ENCODE measurements at places on chromosomes 1 and 21.

GRCh38 chr21:9763807-9764206 is 757.6 kb upstream of the TPTE start:
- DNase-seq: no peak

DNA sequence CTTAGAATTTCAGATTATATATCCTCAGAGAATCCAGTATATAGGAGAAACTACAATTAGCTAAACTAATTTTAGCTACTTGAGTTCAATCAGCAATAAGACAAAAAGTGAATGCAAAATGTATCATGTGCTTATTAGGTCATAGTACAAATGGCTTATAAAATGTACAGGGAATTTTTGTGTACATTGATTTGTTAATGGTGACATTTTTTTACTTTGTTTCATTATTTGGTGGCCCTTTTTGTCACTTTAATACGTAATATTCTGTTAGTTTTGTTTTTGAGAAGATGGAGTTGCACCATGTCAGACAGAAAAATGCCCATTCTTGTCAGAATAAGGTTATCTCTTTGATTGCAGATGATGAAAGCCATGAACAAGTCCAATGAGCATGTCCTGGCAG is 33.6 kb downstream of the CC2D1B start:
- DNase-seq: no peak

GRCh38 chr1:73066866-73067265 is 784.5 kb upstream of the NEGR1 start:
- no peak for DNase-seq

GRCh38 chr1:154716011-154716410 is 108.0 kb upstream of the ADAR start:
- no peak for DNase-seq

- DNase-seq: no peak
Observed at GRCh38 chr1:83735526-83735925, 263.4 kb downstream of the TTLL7 start.

- DNase-seq: peak; percentile 66
Observed at GRCh38 chr1:63322114-63322943, at the start of gene FOXD3. Gene FOXD3 (plus strand): TSS chr1:63322567. CDS start chr1:63323059, 492 bp downstream.

DNA sequence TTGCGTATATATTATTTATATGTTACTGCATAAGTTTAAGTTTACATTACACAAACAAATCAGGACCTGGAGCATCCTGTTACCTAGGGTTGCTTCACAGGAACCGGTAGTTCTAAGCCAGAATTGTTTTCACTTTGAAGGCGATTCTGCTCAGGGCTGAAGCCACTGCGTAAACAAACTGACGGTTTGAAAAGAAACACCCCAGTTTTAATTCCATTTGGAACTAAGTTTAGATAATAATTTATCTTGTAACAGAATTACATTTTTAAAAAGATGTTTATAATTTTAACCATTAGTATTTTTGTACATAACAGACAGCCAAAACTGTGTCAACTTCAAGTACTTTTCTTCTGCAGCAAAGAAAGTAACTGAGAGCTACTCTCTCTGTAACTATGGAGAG is 282.1 kb upstream of the LYPLAL1 start:
- no peak for DNase-seq

- no peak for DNase-seq
Observed at GRCh38 chr1:206937425-206937824, 8.8 kb downstream of the PIGR start.

GRCh38 chr1:97764991-97765390 is 155.8 kb downstream of the DPYD start:
- DNase-seq: no peak

- DNase-seq: no peak
Observed at GRCh38 chr21:36545776-36546511, 66.0 kb upstream of the CLDN14 start.

- peak; percentile 76 for DNase-seq
Observed at GRCh38 chr1:44721485-44722361, 9.2 kb downstream of the RNU5D-1 start.

GRCh38 chr1:221366495-221367110 is 375.3 kb downstream of the DUSP10 start:
- DNase-seq: no peak

DNA sequence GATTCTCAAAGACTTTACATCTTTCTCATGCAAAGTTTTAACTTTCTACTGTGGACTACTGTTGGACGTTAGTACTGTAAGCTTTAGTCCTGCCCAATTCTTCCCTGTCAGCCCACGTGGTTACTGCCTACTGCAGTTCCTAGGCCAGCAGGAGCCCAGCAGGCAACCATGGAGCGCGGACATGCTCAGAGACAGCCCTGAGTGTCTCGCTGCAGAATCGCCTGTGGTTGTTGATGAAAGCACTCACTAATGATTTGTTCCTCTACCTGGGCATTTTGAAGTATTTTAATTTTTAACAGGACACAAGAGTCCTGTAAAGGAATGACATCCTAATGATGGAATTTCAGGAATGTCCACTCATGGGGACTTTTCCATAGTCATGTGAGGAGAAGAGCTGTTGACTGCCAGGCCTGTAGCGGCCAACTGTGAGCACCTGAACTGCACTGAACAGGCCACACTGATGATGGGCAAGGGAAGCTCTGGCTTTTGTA is 44.1 kb downstream of the PGBD5 start:
- DNase-seq: no peak

- DNase-seq: no peak
Observed at GRCh38 chr1:91768786-91769725, 116.9 kb downstream of the TGFBR3 start.

GRCh38 chr1:232568906-232569553 is 60.9 kb downstream of the SIPA1L2 start:
- DNase-seq: no peak

DNA sequence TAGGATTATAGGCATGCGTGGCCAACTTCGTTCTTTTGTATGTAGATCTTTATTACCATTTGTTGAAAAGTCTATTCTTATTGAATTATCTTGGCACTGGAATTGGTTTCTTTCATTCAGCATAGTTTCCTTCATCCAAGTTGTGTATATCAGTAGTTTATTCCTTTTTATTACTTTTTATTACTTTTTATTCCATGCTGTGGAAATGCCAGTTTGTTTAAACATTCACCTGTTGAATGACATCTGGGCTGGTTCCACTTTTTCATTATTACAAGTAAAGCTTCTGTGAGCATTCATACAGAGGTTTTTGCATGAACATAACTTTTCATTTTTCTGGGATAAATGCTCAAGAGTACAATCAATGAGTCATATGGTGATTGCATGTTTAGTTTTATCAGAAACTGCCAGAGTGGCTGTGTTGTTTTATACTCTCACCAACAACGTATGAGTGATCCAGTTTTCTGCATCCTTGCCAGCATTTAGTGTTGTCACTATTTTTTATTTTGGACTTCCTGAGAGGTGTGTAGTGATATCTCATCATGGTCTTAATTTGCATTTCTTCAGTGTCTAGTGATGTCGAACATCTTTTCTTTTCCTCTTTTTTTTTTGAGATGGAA is 28.6 kb downstream of the PTPRU start:
- DNase-seq: no peak

DNA sequence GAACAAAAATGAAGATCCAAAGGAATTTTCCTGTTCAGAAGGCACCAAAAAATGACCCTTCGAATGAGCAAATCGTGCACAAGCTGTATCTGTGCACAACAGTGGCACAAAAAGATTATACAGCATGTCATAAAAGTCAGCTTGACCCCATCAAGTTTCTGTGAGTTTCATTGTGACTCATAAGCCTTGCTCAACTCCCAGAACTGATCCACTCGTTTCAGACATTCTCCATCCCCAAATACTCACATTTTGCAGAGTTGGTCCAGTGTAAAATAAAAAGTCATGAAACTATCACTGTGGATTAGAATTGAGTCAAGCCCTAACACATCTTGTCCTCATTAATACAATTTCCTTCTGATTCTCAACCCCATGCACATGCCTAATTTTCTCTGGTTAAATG is 174.7 kb upstream of the PKN2 start:
- no peak for DNase-seq

DNA sequence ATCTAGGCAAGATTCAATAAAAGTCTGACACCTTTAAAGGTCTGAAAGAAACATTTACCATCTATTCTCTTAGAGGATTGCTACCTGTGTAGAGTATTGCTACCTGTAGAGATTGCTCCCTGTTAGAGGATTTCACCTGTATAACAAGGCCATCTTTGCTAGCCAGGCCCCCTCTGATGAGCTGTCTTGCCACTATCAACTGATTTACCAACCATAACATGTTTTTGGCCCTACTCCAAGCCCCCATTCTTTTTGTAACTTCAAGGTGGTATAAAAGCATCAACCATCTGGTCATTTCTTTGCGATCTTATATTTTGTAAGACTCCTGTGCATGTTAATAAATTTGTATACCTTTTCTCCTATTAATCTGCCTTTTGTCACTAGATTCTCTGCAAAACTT is 424.7 kb upstream of the CAMK1G start:
- no peak for DNase-seq

- DNase-seq: no peak
Observed at GRCh38 chr1:220320709-220321108, 48.5 kb upstream of the RAB3GAP2 start.

DNA sequence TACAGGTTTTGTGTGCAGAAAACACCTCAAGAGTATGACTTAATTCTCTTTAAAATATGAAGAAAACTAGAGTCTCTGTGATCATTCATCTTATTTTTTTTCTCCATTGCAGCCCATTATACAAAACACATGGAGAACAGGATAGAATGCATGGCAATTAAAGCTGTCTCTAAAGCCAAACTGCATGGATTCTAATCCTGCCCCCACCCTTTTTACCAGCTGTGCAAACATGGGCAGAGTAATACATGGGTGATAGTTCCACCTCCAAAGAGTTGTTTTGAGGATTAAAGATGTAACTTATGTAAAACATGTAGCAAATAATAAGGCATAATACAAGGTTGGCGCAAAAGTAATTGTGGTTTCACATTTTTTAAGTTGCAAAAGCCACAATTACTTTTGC is 114.4 kb downstream of the CLEC20A start:
- DNase-seq: no peak

- peak; percentile 62 for DNase-seq
Observed at GRCh38 chr1:183915625-183916510, 110.9 kb downstream of the RGL1 start.

All from activated T-cell treated with anti-CD3 and anti-CD28 coated beads, Interleukin-2, amount 50 U/mL, for 24 hours (primary cell).